Erythroblast (primary cell): ENCODE measurements at places on chromosomes 13 and 19.

DNA sequence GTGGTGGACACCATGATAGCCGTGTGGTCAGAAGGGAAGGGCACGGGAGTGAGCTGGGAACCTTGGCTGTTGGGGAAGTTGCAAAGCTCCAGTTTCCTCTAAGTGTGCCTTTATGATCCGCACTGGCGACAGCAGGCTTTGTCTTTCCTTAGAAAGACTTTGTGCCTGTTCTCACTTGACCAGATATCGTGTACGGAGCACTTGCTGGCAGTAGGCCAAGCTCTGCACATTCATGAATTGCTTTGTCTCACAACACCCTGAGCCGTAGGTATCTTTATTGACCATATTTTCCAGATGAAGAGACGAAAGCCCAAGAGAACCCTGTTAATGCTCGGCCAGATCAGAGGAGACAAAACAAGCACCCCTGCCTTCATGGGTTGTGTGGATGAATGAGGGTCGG is 15.1 kb downstream of the CUL4A start:
- DNase-seq = no peak

DNA sequence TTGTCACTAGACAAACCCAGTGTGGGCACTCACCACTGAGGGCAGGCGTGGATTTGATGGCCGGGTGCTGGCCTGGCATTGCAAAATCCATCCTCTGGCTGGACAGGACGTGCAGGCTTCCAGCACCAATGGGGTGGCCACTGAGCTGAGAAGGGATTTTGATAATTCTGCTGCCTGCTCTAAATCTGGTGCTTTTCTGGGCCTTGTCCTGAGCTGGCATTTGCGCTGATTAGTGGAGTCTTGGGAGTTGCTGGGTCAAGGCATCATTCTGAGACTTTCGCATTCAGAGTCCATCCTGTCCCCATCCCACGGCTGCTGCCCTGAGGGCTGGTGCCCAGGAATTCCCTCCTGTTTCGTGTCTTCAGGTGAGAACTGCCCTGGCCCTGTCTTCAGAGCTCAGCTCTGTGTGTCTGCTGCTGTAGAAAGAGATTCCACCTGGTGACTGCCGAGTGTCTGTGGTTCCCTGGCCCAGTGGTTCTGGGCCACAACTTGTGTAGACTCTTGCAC is 65.9 kb upstream of the MCF2L start:
- no peak for DNase-seq

DNA sequence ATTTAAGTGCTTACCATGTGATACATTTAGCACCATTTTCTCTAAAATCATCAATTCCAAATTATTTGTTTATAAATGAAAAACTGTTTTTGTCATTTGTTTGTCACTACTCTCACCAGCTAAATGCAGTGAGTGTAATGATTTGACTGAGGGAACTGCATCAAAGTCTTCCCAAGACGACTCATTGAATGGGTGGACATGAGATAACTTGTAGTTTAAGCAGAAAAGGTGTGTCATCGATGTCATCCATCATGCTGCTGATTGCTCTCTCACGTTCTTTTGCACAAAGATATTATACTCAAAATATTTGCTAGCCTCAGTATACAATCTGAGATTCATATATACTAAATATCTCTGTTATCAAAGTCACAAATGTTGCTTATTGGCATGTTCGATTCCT is 366.5 kb downstream of the IRS2 start:
- DNase-seq = no peak

- no peak for DNase-seq
Observed at GRCh38 chr13:33526718-33527117, 241.2 kb upstream of the STARD13 start.

DNA sequence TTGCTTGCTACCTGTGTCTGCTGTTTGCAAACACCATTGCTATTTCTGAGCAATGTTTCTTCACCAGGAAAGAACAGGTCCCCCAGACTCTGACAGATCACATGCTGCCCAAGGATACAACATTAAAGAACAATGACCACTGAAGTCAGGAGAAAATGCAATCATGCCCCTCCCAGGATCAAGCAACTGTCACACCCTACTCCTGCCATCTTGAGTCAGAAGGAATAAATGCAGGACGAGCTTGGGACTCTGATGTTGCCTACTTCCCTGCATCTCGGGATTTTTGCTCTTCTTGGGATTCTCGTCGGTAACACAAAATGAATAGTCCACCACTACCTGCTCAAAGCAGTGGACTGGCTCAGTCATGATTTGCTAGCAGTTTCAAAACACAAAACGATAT is 490.6 kb downstream of the COG6 start:
- DNase-seq = no peak
